ENCODE measurements at places on chromosomes 7 and 10.

DNA sequence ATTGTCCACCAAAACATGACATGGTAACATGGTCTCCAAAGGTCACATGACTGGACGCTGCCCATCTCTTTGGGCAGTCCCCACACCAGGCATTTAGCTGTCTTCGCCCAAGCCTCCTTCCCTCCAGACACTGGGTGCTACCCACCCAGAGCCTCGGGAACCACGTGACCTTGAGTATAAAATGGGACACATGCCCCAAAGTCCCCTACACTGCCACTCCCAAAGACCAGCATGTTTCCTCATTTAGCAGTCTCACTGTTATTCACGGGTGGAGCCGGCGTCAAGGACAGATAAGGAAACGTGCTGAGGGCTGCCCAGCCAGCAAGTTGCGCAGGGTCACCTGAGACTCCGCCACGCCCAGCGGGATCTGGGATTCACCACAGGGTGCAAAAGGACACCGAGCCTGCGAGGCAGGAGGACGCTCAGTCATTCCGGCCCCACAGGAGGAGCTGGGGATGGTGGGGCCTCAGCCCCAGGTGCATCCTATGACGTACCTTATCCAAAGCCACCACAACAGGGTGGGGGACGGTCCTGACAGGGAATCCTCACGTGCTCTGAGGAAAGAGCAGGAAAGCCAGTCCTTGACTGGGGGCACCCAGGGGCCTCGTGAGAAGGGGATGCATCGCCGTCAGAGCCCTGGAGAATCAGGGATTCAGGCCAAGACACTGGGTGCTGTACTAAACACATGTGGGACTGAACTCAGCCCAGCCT, 226.9 kb downstream of the TNS3 start:
- DNase-seq: no peak

GRCh38 chr10:31952066-31952465, 23.4 kb upstream of the ARHGAP12 start:
- DNase-seq: no peak

DNA sequence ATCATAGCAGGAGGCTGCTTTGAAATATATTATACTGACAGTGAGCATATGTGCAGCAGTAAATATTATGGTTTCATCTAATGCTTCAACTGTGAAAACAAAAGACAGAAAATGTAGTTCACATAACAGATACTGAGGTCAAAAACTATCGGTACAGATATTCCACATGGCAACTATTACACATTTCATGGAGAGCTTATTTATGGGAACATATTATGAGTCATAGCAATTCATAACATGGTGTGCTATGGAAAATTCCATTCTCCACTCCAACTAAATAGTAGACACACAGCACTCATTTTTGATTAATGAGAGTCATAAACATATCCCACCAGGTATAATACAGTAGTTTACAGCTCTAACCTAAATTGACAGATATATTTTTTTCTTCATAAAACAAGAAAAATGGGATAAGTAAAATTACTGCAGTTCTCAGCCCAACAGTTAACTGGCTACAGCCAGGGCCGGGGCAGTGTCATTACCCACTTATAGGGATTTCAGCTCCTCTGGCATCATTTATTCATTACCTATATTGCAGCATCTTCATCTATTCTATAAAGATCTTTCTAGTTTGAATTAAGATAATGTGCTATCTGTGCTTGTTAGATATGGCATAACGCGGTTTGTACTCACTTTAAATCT, 475.6 kb upstream of the KLF6 start:
- no peak for DNase-seq

DNA sequence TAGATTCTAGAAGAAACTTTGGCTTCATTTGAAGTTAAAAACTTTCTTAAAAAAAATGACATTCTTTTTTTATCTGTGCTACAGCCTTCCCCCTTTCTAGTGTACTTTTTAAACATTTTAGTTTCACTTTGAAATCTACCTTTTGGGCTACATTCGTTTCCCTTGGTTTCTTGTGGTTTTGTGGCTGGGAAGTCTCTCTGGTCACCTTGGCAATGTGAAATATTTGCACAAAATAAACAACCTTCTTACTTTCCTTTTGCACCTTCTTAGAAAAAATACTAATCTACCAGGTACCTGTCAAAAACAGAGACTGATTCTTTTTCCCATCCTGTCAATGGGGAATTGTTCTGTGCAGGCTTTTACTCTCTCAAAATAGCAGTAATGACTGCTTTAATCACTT, 350.2 kb downstream of the GATA3 start:
- peak; percentile 34 for DNase-seq

DNA sequence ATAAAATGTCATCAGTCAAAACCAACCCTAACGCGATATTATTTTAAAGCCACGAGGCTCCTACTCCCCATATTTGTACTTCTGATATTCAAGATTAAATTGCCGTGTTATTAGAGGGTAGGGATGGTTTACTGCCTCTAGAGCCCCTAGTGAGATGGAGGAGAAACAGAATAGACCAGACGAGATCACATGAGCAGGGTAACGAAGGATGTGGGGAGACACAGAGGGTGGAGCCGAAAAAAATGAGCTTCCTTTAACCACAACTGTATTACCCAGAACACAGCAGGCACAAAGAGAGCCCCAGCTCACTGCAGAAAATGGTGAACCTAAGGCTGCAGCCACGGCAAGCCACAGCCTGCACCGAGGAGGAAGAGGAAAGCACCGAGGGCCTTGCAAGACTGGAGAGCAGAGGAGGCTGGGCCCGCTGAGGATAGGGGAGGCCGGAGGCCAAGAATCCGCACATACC, 14.3 kb downstream of the ZC3HAV1 start:
- peak; percentile 78 for DNase-seq

DNA sequence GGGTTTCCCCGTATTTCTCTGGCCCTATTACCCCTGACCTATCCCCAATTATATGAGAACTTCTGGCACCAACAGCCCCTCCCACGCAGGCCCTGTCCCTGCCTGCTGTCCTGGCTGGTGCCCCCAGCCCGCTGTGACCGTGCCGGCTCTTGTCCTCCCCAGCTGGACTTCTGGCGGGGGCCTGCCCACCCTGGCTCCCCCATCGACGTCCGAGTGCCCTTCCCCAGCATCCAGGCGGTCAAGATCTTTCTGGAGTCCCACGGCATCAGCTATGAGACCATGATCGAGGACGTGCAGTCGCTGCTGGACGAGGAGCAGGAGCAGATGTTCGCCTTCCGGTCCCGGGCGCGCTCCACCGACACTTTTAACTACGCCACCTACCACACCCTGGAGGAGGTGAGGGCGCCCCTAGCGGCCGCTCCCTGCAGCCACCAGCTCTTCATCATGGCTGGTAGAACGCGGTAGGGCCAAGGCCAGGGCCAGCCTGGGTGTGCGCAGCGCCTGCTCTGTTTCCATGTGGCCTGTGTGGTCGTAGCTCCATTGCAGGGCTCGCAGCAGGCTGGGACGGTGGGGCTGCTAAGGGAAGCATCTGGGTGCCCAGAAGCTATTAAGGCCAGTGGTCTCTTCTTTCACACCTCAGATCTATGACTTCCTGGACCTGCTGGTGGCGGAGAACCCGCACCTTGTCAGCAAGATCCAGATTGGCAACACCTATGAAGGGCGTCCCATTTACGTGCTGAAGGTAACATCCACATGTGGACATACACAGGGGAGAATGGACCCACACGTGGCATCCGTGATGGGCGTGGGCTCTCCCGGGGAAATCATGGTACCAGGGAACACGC, 1.4 kb downstream of the CPA1 start:
- DNase-seq: no peak

DNA sequence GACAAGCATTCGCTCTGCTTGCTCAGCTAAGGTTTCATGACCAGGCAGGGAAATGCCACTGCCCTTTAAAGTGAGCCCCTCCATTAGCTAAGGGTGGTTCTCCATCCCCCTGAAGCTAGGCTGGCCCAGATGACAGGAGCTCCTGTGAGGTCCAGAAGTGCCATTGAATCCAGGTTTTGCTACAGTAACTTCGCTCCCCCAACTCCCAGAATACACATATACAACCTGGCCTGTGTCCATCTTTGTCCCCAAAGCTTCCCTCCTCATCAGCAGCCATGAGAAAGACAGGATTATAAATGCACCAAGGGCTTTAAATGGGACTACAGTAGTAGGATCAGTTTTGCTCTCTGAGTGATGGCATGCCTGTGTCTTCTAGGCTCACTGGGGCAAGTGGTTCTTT, 35.5 kb upstream of the VCL start:
- DNase-seq: no peak

DNA sequence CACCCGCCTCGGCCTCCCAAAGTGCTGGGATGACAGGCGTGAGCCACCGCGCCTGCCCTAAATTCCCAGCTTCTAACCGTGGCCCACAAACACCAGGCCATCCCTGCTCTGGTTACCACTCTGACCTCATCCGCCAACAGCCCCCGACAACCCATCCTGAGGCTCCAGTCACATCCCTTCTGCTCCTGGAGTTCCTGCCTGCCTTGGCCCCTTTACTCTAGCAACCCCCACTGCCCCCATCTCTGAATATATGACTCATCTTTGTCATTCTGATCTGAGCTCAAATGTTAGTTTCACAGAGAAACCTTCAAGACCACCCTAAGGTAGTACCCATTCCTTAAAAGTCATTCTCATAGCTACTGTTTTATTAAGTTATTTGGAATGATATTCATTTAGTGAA, 26.6 kb downstream of the RHEB start:
- no peak for DNase-seq

DNA sequence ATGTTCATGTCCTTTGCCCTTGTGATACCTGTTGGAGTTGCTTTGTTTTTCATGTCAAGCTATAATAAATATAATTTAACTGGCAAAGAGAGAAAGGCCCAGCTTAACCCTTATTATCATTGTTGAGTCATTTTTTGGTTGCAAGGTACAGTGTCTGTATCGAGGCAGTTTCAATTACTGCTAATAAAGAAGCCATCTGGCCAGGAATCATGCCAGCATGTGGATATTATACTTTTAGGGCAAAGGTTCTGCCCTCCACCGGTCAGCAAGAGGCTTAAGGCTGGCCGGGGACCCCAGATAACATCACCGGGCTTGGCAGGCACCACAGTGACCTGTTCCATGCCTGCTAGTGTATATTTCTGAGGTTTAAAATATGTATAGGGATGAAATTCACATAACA, 9.0 kb upstream of the CYP3A4 start:
- DNase-seq: no peak

DNA sequence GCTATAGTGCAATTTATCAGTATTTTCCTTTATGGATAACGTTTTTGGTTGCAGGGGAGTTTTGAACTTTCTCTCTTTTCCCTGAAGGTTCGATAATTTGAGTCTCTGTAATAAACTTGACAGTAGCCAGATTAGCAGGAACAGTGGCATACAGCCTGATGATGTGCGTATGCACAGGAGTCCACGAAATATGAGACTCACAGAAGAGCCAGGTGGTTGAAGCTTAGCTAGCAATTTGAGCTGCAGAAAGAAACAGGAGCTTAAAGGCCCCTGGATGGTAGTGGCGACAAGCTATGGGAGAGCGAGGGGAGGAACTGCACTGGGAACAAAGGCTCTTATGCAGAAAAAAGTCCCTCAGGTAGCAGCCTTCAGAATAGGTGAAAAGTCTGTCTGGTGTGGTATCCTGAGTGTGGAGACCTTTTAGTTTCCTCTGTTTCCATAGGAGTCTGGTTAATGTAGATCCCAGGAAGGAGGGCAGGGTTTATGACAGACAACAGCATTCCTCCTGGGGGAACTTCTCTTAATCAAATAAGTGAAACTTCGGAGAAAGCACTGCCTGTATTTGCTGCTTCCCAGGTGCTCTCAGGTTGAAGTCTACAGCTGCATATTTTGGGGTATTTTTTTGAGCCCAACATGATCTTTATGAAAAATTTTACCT, 32.7 kb downstream of the FANK1 start:
- DNase-seq: no peak

DNA sequence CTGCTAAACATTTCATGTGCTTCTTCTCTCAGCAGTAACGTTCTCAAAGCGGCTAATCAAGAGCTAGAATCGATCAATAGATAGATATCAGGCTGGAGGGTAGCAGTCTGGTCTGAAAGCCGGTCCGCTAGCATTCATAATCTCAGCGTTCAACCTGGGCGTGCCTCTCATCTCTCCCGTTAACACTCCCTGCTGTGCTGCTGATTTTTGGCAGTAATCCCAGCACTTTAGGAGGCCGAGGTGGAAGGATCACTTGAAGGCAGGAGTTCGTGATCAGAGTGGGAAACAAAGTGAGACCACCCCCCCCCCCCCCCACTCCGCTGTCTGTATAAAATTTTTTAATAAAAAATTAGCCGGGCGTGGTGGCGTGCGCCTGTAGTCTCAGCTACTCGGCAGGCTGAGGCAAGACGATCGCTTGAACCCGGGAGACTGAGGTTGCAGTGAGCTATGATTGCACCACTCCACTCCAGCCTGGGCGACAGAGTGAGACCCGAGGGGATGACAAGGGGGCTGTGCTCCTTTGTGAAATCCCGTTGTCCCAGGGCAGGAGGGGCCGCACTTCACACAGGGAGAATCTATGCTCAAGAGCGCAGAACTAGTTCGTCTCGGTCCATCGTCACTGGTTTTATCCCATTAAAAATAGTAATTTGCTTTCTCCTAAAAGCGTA, 624 bp upstream of the CEP55 start:
- DNase-seq: peak; percentile 8

DNA sequence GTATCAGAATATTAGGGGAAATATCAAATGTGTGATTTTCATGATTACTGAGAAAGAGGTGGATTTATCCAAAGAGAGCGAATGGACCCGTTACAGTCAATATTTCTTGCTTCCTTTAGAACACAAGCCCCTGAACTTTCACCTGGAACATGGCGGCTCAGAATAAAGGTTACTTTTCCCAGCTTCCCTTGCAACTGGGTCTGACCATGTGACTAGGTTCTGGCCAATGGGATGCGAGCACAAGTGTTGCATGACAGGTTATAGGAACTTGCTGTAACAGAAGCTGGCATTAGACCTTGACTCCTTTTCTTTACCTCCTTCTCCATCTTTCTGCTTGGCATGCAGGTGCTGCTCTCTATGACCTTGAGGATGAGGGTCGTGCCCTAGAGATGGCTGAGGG, 556.1 kb downstream of the TYW1 start:
- DNase-seq: no peak

GRCh38 chr7:106591146-106591545, 69.8 kb downstream of the CCDC71L start:
- DNase-seq: no peak

- no peak for DNase-seq
These were observed 643.5 kb upstream of the POT1 start for GRCh38 chr7:125573126-125573525.

All from activated gamma-delta T cell treated with Interleukin-2 at 50 U/mL for 16 hours (primary cell).